NCI-H2107 (cell line): ENCODE measurements at places on chromosomes 5 and 9.

GRCh38 chr5:90421136-90421535, 11.6 kb upstream of the CETN3 start:
- no peak for DNase-seq

DNA sequence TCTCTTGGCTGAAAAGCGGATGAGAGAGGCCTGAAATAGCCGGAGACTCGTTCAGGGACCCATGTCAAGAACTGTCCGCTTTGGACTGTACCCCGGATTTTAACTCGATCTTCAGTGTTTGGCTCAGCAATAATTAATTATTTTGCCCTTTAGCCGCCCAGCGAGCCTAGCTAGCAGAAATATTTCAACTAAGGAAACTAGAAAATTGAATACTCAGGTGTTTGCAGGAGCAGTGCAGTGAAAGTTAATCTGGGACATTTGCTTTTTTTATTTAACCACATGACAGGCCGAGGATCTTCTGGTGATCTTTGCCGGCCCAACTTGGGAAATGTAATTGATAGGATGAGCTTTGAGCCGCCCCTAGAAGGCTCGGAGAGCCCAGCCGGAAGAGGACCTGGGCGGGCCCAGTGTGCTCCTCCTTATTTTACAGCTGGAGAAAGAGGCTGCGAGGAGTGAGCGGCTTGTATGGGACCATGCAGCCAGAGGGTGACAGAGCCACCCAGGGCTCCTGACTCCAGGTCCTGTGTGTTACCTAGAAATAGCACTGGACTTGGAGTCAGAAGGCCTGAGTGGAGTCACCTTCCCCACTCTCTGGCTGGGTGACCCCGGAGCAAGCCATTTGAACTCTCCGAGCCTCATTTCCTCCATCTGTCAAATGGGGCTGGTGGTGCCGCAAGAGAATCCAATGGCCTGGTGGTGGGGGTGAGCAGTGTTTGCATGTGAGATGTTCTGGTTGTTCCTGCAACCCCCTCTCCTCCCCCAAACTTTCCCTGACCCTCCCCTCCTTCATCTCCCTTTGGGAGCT, 2.4 kb downstream of the PPARGC1B start:
- no peak for DNase-seq

DNA sequence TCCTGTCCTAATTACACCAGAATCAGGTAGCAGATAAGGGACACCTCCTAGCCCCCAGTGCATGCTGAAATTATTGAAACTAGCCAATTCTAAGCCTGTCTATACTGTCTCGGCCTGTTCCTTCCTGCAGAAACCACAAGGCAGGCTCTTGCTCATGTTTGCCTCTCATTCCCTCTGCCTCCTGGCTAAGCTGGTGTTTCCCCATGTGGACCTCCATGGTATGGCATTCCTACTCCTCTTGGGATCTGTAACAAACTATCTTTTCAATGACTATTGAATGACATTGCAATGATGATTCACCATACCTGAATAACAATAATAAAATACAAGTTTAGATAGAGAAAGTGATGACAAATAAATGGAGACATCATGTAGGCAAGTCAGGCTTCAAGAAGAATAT, 35.6 kb upstream of the ADAMTS16 start:
- DNase-seq, result no peak

GRCh38 chr5:127440831-127441230, 76.6 kb upstream of the PRRC1 start:
- no peak for DNase-seq

- DNase-seq, result no peak
These were observed 204.2 kb upstream of the KLF4 start for GRCh38 chr9:107693625-107694326.

DNA sequence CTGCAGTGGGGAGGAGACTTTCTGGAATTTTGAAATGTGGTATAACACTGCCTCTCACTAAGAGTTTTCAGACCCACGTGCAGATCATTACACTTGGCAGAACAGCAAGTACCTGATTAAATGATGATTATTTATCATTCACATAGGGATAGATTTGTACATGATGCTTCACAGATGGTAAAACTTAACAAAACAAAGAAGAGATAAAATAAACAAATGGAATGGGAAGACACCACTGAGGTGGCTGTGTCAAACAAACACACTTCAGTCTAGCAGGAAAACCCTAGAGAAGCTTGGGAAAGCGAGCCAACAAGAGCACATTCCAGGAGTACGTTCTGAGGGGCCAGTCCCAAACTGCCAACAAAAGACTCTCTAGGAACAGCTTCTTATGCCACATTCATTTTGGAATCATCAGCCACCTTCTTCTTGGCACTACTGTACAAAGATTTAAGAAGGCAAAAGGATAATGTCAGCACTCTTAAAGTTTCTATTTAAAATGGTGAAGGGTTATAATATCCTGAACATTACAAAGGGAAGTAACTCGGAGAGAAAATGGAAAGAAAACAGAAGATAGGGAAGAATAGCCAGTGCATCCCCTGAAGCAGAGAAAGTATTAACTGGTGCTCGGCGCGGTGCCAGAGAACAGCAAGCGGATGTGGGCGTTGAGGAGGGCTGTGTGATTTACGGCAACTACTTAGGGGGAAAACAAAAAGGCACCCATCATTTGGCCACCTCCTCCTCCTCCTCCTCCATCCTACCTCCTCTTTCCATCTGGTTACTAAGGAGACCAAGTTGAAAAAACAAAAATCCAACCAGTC, 1.6 kb downstream of the MED27 start:
- DNase-seq, result no peak

DNA sequence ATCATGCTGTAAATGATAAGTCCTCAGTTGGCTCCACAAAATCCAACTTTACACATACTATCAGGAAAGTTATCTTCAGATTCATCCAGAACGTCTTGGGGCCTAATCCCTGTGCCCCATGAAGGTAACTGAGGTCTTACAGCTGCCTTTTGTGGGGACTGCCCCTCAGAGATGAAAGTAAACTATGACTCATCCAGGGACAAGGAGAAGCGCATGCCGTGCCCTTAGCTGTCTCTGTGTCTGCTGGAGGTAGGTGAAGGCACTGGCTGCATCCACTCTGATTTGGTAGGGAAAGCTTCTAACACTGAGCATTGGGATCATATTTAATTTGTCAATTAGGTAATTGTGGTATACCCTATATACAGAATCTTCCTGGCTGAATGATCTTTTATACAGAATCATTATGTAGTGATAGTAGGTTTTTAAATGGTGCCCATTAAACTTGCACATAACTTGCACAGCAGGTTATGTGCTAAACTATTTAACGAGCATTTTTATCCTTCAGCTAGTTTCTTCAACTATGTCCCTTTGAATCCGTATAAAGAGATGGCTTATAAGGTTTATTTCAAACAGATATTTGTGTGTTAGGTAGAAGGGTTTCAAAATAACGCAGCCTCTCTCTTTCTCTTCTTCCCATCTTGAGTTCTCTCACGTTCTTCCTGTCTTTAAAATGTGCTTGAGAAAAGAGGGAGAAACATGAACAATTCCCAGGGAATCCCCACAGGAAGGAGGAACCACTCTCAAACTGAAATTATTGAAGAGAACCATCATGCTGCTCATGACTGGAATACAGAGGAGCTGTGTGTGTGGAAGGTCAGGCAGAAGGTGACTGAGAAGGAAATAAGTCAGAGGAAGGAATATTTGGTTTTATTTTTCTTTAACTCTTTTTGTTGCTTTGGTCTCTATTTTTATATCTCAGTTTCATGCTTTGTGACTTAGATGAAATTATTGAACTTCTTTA, 250.9 kb downstream of the CD180 start:
- DNase-seq, result no peak

GRCh38 chr5:171846323-171846722, 60.7 kb downstream of the SMIM23 start:
- DNase-seq, result no peak

- DNase-seq, result no peak
These were observed 407.7 kb downstream of the PDE4D start for GRCh38 chr5:59485629-59486439.

- DNase-seq, result no peak
These were observed 26.2 kb downstream of the GRIA1 start for GRCh38 chr5:153516504-153517240.
